ENCODE measurements at places on chromosomes 5 and 9.

DNA sequence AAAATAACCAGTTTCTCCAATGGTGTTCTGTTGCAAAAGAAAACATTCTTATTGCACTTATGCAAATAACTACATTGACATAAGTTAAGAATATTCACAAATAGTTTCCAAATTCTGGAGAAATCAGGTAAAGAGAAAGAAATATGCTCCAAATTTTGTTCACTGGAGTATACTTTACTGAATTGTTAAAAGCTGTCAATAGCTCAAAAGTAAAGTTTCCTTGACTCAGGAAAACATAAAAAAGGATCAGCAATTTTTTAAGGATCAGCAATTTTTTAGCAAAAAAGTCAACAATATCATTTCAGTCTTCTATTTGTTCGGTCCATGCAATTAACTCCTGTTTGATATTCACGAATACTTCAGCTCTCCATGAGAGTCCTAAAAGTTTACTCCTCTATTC, 51.6 kb downstream of the ANXA2R start:
- no peak for DNase-seq

GRCh38 chr5:145874765-145875164, 2.0 kb upstream of the GRXCR2 start:
- no peak for DNase-seq

DNA sequence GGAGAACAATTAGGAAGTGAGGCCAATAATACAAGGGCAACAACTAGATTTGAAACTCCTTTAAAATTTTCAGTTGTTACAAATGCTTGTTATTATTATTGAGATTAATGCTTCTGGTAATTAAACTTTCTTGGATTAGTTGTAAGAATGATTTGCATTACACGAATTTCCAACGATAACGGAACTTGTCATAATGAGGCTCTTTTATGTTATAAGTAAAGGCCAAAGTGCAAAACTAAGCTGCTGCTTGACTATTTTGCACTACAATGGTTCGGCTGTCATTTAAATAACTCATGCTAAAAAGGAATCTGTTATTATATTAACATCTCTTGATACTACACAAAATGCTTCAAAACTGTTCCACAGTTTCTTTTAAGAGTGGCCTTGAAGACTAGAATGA, 1007.1 kb downstream of the PTPRD start:
- no peak for DNase-seq

DNA sequence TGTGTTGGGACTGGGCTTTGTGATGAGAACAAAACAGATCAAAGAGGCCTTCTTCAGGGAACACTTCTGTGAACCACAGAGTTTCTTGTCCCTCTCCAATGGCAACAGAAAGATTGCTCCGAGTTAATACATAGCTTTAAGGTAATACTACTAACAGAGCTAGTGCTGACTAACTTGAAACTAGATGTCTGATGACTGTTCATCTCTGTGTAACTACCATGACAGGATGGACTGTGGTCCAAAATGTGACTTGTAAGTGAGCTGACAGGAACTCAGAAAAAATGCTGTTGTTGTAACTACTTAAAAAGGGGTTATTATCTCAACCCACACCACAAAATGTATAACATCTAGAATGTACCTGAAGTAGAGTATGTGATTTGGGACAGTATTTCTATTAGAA, 630.2 kb upstream of the DMAC1 start:
- no peak for DNase-seq

DNA sequence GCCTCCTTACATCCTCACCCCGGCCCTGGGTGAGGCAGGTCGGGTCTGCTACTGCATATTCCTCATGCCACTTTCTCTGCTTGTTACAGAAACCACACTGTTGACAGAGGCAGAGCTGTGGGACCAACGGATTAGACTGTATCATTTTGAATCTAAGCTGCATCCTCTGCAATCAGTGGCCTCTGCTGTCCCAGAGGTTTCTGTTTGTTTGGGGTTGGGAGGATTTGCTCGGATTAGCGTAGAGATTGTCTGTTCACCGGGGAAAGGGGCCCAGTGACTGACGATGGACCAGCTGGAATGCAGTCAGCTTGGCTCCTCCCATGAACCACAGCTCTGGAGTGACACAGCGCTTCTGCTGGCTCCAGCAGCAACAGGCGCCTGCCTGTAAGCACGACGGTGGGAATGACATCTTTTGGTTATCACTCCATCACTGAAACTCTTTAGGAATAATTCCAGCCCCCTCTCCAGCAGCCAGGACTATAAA, 37.3 kb upstream of the ADRA1B start:
- DNase-seq, result no peak

GRCh38 chr9:98101416-98101815, 17.6 kb downstream of the TRIM14 start:
- DNase-seq, result no peak

- DNase-seq, result no peak
Observed at GRCh38 chr5:66231508-66231907, 87.4 kb downstream of the SREK1 start.

GRCh38 chr5:150186137-150186536, 3.7 kb upstream of the SLC6A7 start:
- no peak for DNase-seq

DNA sequence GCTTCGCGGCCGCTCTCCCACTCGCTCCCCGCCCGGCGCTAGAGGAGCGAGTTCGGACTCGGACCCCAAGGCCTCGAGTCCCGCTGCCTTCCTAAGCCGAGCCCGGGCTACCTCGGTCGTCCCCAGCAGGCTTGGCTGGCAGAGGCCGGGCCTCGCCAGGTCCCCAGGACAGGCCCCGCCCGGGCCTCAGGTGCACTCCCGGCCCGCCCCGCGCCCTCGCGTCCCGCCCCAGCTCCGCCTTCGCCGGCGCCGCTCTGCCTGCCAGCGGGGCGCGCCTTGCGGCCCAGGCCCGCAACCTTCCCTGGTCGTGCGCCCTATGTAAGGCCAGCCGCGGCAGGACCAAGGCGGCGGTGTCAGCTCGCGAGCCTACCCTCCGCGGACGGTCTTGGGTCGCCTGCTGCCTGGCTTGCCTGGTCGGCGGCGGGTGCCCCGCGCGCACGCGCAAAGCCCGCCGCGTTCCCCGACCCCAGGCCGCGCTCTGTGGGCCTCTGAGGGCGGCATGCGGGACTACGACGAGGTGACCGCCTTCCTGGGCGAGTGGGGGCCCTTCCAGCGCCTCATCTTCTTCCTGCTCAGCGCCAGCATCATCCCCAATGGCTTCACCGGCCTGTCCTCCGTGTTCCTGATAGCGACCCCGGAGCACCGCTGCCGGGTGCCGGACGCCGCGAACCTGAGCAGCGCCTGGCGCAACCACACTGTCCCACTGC, at the start of gene SLC22A5:
Gene SLC22A5, plus strand, starts transcription at position 237 of the 707 bp plus-strand sequence. Its CDS starts 263 bp downstream, at position 500.
- peak; percentile 71 for DNase-seq

DNA sequence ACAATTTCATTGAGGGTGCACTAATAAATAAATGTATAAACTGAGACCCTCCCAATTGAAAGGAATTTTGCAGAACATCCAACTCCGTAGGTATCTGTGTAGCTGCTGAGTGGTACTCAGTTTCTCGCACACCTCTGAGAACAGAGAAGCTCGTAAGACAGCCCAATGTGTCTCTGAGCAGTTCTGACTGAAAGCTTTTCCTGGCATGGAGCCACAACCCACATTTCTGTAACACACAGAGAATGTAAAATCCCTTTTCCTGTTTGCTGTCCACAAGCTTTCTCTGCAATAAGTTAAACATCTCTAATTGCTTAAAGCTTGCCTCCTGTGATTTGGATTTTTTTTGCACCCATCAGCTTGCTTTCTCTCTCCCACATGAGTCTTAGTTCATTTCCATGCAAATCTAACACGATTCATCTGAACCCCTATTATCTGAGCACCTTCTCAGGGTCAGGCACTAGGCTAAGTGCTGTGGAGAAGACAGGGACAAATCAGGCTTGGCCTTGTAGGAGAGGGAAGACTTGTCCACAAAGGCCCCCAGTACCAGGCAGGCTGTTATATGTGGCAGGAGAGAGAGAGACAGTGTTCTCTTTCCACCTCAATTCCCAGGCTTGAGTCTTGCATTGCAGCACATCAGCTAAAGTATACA, 44.2 kb upstream of the COL15A1 start:
- DNase-seq, result peak; percentile 70

DNA sequence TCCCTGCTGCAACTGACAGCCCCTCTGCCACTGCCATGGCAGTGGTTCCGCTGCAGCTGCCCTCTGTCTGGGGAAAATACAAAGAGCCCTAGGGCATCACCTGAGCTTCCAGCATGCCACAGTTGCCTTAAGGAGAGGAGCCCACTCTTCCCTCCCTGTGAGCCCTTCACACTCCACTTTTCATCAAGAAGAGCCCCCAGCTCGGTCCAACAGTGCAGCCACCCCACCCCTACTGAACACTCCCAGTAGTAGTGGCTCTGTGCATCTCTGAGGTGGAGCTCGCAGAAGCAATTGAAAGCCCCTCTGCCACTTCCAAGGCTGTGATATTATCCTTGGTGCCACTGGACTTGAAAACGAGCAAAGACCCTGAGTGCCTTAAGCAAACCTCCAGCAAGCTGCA, 696.8 kb upstream of the COX7C start:
- no peak for DNase-seq

GRCh38 chr5:177603631-177604030, 3.7 kb downstream of the B4GALT7 start:
- no peak for DNase-seq

DNA sequence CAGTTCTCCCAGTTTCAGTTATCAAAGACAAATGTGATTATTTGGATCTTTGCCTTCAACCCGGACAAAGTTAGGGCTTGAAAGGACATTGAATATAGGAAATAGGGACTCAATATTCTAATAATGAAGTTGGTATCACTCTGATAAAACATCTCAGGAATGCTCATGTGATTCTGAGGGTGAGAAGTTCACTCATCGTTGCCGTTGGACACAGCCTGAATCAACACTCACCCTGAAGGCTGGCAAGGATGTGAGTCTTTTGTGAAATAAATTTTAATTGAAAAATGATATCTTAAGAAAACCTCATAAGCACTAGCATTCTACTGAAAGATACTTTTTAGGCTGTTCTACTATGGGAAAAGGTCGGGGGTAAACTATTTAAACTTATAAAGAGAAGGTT, 44.8 kb upstream of the C9orf72 start:
- no peak for DNase-seq

GRCh38 chr9:12640016-12640587, 53.1 kb upstream of the TYRP1 start:
- DNase-seq, result peak; percentile 81

GRCh38 chr5:172437445-172438318, 16.6 kb downstream of the SH3PXD2B start:
- no peak for DNase-seq

DNA sequence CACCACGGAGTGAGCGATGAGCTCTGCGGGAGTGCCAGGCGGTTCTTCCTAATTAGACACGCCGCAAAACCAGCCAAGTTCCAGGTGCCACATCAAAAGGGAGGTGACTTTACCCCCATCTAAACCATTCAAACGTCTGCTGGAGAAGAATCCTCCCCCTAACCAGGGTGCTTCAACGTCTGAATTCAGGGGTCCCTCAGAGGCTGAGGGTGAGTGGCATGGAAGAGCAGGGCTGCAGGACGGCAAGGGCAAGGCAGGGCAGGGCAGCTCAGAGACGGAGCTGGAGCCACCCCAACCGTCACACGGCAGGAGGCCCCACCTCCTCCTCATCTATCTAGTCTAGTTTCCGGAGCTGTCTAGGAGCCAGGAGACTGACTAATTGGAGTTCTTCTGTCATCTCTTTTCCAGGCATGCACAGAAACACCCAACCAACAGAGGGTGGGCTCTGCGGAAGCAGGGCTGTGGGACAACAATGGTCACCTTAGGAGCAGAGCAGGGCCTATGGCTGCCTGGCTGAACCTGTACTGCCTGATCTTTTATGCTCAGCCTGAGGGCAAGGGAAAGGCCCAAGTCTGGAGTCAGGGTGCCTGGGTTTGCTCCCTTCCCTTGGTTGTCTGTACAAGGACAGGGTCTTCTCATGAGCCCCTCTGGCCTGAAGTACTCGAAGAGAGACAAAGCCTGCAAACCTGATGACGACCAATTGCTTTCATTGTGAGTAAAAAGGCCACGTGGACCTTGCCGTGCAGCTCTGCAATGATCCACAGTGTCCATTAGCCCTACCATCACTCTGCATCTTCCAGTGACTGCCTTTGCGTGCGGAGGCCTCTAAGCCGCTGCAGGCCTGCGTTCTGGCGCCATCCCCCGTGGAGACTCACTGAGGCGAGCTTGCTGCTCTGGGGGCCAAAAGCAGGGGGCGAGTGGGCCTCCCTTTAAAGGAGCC, 81.0 kb upstream of the SLC25A51 start:
- DNase-seq, result no peak

GRCh38 chr9:108417726-108418125, 438.1 kb downstream of the ACTL7B start:
- no peak for DNase-seq

- DNase-seq, result peak; percentile 88
Observed at GRCh38 chr9:34171753-34172535, 6.9 kb upstream of the UBAP1 start.

DNA sequence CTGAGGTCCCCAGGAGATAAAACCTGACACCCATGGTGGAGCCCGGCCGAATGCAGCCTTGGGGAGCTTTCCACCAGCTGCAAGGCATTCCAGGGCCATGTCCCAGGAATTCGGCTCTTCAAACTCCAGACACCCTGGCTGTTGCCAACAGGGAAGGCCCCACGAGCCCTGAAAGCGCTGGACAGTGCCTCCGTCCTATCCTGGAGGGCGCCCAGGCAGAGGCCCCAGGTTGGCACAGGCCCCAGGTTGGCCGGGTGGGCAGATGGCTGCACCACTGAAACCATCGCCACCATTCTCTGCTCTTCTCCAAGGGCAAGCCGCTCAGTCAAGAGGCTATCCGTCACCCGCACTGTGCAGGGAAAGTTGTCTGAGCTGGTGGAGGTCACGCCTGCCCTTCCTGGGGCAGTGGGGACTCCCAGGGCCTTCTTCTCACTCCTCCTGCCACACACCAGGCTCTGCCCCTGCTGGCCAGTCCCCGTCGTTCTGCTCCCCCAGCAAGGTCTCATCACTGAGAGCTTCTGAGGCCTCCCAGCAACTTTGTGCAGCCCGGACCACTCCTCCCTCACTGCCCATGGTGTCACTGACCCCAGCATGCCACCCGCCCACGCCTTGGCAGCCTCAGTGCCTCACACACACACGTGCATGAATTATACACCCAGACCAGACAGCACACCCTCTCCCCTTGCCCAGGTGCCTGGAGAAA, 21.2 kb downstream of the SLC6A3 start:
- no peak for DNase-seq

DNA sequence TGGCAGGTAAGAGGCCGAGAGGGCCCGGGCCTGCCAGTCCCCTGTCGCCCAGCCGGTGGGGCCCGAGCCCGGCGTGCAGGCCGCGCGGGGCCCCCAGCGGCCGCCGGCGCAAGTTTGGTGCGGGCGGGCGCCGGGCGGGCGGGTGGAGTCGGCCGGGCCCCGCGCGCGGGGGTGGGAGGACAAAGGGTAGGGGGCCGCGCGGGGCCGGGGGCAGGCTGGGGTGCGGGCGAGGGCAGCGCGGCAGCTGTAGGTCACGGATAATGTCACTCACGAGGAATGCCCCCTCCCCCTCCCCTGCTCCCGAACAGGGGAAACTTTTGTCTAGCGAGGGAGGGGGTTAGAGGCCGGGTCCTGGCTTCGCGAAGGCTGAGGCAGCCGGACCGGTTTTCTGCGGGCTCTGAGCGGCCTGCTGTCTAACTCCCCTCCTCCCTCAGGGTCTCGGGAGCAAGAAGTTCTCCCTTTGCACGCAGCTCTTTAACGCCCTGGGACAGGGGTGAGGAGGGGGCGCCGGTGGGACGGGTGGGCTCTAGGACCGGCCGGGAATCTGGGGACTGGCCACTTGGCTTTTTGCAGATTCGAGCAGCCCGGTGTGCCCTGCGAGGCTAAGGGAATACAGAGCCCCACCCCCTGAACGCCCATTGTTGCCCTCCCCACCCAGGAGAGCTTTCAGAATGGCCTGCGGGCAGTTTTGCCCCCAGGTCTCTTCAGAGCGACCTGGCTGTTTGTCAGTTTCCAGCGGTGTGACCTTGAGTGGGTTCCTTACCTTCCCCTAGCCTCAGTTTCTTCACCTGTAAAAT, 21.3 kb upstream of the NDST1 start:
- DNase-seq, result peak; percentile 79
